ENCODE measurements at places on chromosomes 11 and 22. TPM values are rescaled to one million over a fixed set of nuclear protein-coding genes. Genes with fewer than 3 reads are reported as not detected.

KLHDC7B gene
- 0.33 TPM for total RNA-seq

- no peak for DNase-seq
Measured at GRCh38 chr22:28620244-28620922, 59.3 kb downstream of the TTC28 start.

SHANK2 gene
- total RNA-seq, result 1.3 TPM

GGT5 gene
- 61.0 TPM for total RNA-seq

GRCh38 chr11:34866375-34866774, 49.8 kb downstream of the APIP start:
- DNase-seq, result no peak

DNA sequence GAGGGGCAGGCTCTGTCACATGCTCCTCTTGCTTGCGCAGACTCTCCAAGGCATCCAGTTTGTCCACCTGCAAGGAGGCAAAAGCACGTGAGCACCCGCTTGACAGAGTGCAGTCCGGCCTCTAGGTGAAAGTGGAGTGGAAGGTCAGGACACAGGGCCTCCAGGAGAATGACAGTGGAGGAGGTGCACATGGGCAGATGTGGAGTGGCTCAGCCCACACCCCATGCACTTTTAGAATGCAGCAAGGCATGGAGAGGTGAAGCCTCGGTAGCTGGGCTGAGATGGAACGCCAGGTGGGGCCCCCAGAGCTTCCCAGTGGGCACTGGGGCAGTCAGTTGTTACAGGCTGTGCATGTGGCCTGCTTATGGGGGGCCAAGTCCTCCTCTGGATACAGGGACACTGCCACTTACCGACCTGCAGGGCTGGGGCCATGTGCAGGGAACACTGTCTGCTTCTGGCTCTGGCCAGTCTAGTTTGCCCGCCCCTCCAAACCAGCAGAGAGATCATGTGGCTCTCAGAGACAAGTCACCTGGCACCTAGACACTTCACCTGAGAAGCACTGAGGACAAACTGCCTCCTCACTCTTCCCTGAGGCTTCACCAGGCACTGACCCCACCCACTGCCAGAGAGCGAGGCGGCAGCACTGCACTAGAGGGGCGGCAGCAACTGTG, 2.3 kb upstream of the SLC25A1 start:
- no peak for DNase-seq

CATSPERZ gene
- total RNA-seq, result not detected

Data from breast epithelium (tissue), 4 donors.